ENCODE measurements at places on chromosomes 2 and 18.

DNA sequence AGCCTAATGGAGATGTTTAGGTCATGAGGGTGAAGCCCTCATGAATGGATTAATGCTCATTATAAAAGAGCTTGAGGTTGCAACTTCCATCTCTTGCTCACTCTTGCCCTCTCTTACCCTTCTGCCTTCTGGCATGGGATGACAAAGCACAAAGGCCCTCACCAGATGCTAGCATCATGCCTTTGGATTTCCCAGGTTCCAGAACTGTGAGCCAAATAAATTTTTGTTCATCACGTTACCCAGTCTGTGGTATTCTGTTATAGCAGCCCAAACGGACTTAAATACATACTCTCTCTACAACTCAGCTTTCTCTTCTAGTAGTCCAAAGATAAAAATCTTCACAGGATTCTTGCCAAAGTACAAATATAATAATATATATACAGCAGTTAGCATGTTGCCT is 75.8 kb downstream of the LNPK start:
- no peak for DNase-seq

DNA sequence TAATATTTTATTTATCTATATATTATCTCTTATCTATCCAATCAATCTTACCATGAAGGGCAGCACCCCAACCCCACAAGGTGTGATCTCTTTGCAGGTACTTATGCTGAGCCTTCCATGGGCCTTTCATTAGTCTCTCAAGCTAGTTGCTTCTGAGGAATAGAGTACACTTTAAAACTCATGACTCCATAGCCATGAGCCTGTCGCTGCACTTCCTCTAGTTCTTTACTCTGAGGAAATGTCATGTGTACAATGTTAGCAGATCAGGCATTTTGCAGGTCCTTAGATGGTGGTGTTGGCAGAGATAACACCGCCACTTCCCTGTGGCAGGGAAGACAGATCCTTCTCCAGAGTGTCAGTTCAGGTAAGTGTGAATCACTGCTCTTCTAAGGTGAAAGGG is 29.5 kb upstream of the STAT4 start:
- no peak for DNase-seq

GRCh38 chr2:205902041-205902899 is 183.7 kb downstream of the INO80D start:
- peak; percentile 33 for DNase-seq

DNA sequence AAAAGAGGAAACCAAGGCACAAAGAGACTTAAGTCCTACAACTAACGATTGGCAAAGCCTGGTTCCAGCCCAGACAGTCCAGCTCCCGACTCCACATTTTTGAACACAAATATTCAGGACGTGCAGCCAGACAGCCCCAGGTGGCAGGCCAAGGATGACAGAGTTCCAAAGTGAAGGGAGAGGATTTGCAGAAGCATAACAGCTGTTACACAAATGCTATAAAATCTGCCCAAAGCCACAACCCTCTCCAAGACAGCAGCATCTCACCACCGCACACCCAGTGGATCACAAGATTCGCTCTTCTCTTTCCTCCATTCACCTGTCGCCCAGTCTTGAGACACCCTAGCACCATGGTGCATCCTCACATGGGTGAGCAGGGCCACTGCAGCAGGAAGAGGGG is 227.1 kb upstream of the ID2 start:
- DNase-seq = no peak

DNA sequence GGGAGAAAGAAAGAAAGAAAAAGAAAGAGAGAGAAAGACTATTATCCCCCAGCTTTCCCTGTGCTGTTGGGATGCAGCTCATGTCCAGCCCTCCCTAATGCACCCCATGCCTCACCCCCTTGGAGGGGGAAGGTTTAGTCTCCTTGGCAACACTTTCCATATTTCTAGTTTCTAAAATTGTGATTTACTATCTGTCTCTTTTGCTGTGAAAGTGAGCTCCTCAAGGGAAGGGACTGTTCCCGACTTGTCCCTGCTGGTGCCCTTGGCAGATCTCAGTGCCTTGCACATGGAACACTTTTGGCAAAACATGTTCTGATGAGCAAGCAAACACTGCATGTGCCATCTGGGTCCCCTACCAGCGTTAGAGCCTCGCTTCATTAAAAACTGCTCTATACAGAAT is 11.7 kb upstream of the NAPG start:
- no peak for DNase-seq

DNA sequence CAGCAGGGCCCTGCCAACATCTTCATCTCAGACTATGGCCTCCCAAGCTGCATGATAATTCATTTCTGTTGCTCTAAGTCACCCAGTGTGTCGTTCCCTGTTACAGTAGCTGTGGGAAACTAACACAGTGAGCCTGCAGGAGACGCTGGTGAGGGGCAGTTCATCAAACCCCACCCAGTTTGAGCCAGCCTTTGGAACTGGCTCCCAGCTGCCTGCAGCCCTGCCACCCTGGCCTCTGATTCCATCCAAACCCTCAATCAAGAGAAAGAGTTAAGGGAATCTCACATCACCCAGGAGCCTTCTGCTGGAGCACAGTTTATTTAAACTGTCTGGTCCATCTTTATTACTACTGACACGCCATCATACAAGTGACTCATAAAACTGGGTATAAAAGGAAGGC is 64.9 kb upstream of the ZCCHC2 start:
- DNase-seq = no peak

DNA sequence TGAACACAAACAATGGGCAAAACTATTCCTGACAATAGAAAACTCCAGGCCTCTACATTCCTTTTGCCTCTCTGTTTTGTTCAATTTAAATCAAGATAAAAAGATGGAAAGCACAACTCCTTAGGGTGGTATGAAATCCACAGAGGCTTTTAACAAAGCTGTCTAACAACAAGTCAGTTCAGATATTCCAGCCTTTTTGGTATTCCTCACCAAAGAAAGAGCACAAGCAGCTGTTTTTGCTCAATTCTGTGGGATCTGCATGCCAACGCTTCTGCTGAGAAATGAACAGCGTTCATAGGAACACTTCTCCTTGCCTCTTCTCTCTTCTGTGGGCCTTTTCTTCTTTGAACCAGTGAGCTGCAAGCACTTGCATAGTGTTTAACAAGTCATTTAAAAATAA is 411.6 kb upstream of the TCF4 start:
- DNase-seq = peak; percentile 54

- no peak for DNase-seq
Measured at GRCh38 chr2:191319186-191319585, 74.0 kb downstream of the MYO1B start.

DNA sequence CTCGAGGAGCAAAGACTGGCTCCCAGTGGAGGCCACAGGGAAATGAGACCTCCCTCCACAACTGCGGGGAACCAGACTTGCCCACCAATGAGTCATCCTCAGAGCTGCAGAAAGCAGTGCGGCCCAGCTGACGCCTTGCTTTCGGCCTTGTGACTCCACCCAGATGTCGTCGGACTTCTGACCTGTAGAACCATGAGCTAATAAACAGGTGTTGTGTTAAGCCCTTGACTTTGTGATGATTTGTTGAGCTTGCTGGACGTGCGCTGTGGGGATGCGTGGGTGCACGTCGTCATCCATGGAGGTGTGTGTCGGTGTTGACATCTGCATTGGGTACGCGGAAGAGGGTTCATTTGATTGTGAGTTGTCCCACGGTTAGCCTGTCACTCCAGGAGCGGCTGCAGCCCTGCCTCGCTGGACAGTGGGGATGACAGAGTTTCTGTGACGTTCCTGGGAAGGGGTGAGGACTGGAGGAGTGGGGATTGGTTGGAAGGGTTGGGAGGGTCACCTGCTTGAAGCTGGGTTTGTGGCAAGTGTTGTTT is 154.1 kb downstream of the SH3BP4 start:
- no peak for DNase-seq

DNA sequence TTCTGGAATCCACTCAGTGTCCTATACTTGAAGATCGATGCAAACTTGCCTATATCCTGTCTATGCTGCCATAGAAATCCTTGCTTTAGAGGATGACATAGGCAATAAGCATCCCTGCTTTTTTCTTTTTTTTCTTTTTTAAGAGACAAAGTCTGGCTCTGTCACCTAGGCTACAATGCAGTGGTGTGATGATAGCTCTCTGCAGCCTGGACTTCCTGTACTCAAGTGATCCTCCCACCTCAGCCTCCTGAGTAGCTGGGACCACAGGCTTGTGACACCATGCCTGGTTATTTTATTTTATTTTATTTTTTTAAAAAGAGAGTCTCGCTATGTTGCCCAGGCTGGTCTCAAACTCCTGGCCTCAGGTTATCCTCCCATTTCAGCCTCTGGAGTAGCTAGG is 76.9 kb downstream of the LBH start:
- DNase-seq = no peak

DNA sequence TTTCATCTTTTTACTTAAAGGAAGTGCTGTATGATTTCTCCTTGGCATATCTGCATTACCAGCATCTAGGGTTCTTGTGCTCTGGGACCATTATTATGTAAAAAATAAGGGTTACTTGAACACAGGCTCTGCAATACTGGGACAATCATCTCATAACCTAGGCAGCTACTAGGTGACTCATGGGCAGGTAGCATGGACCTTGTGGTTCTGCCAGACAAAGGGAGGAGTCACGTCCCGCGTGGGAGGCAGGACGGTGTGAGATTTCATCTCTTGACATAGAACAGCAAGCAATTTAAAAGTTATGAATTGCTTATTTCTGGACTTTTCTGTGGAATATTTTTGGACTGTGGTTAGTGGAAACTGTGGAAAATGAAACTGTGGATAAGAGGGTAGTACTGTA is 34.1 kb downstream of the ASAP2 start:
- DNase-seq = no peak

DNA sequence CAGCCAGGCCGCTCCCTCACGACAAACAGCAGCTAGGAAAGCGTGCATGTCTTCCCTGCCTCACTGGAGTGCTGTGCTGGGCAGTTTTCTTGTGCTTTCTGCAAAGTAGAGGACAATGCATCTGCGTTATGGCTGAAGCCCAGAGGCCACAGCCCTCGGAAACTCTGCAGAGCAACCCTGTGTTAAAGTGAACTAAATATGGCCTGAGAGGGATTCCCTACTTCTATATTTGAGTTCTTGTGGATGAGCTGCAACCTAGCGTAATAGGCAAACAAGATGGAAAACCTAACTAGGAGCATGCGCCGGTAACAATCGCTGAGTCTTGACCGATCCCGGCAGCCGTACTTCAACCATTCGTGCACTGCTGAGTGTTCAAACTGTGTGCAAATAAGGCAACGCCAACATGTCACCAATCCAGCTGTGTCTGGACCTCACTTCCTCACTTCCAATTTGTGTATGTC is 471.9 kb upstream of the HS6ST1 start:
- no peak for DNase-seq

GRCh38 chr18:64171576-64171975 is 22.7 kb upstream of the LINC00305 start:
- DNase-seq = no peak

Data from tongue (tissue), 3 donors.